Fibroblast of lung (primary cell): ENCODE measurements at places on chromosomes 3 and 15.

- DNase-seq: peak; percentile 24
Observed at GRCh38 chr3:13012221-13012691, 61.0 kb downstream of the IQSEC1 start.

- DNase-seq: no peak
Observed at GRCh38 chr15:41291065-41291631, 41.2 kb downstream of the OIP5 start.

DNA sequence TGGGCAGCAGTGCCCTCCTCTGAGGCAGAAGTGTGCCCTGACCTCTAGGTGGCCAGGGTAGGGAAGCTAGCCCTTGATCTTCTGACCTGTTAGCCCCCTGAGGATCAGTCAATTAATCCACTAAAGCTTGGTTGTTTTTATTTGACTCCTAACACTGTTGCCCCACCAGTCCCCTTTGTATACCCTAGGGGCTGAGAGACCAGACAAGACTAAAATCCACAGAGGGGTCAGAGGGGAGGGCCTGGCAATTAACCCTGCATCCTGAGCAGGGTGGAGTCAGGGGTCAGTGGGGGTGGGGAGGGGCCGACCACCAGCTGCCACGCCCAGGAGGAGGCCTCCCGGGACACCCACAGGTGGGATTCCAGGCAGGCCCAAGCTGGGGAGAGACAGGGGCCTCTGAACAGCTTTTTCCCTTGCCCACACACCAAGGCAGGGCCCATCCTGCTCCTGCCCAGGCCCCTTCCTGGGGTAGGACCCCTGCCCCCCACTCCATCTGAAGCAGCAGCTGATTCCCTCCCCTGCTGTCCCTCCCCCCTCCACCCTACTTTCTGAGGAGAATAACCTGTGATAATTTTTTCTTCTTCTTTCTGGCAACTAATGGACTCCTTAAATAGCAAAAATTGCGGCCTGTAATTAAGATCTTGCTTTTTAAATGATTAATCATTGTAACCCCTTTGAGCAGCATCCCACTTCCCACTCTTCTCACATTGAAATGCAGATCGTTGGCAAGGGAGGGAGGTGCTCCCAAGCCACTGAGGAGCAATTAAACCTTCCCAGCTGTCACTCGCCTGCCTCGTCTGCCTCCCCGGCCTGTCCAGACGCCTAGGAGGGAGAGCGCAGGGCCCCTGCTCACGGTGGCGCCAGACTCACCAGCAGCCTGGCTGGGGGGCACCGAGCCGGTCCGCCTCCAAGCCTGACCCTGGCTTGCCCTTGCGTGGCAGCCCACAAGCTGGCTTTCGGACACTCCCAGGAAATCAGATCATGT lies 51.9 kb downstream of the RHCG start:
- DNase-seq: no peak

DNA sequence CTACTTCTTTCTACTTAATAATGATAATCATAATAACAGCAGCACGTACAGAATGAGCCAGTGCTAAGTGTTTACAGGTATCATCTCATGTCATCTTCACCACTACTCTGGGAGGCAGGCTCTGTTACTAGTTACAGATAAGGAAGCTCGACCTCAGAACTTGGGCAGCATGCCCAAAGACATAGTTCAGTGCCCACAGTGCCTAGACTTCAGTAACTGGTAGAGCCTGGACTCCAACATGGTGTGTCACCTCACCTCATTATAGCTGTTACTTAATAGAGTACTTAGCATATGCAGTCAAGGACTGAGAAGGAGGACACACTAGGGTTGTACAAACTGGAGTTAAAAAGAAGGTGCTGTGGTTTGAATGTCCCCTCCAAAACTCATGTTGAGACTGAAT lies 7.6 kb downstream of the GADL1 start:
- no peak for DNase-seq

GRCh38 chr15:66161108-66161507 lies 92.4 kb downstream of the MEGF11 start:
- no peak for DNase-seq

- no peak for DNase-seq
Observed at GRCh38 chr3:4993276-4994143, 14.3 kb downstream of the BHLHE40 start.

GRCh38 chr3:194745422-194746184 lies 59.9 kb downstream of the FAM43A start:
- no peak for DNase-seq

DNA sequence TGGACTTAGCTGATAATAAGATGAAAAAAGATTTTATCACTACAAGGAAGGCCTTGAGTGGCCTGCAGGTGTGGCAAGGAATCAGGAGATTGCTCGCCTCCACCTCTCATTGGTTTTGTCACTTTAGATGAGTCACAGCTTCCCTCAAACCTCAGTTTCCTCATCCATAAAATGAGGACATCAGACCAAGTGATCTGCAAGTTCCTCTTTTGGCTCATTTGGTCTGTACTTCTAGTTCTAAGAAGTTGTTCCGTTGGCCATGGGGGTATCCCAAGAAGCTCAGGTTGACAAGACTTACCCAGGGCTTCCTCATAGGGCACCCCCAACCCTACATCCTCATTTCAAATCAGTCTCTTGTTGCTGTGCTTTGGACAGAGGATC lies 254.1 kb downstream of the UACA start:
- no peak for DNase-seq

DNA sequence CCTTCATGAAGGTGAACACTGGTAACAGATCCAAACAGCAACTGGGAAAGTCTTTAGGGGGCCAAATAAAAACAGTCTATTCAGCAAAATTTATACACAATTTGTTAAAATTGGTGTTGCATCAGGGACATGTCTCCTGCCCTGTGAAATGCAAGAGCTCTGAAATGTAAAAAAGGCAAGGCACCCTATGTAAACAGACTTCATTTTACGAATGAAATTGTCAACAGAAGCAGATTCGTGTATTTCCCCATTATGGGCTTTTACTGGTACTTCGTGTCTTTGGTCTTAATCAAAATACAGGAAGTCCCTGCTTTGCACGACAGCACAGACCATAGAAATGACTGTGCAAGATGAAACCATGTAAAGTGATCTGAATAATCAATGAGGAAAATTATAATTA lies 127.3 kb upstream of the THBS1 start:
- DNase-seq: no peak

- no peak for DNase-seq
Observed at GRCh38 chr3:55690726-55691125, 203.6 kb upstream of the WNT5A start.

DNA sequence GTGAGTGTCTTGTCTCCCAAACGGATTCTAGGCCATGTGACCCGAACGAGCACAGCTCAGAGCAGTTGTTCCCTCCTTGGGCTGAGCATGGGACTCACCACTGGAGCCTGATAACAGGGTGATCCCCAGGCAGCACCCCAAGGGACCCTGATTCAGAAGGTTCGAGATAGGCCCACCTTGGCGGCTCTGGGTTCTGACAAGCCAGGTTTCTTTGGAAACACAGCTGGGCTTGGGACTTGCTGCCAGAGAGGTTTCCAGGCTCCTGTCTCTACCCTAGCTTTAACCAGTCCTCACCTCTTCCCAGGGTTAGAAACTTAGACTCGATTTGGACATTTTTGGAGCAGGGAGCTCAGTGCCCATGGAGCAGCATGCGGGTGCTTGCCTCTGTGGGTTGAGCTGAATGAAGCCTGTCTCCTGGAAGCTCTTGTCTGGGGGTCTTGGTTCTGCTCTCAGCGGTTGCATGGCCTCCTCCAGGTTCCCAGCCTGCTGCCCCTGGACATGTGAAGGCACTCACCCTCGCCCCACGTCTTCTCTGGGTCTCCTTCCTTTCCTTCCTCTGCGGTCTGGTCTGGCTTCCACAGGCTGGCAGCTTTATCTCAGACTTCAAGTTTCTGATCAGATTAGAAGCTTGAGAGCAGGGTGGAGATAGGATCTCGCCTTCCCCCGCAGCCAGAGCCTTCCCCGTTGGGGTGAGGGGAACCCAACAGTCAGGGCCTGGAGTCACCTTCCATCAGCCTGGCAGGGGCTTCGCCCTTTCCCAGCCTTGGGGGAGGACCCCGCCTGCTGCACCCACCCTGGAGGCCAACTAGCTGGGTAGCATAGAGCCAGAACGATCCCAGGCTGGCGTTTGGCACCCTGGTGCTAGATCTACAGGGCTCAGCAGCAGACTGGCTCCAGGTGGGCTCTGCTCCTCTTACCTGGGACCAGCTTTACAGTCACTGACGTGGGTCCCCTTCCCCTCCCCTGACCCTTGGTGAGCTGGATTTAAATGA lies 21.0 kb downstream of the PAQR5 start:
- no peak for DNase-seq

DNA sequence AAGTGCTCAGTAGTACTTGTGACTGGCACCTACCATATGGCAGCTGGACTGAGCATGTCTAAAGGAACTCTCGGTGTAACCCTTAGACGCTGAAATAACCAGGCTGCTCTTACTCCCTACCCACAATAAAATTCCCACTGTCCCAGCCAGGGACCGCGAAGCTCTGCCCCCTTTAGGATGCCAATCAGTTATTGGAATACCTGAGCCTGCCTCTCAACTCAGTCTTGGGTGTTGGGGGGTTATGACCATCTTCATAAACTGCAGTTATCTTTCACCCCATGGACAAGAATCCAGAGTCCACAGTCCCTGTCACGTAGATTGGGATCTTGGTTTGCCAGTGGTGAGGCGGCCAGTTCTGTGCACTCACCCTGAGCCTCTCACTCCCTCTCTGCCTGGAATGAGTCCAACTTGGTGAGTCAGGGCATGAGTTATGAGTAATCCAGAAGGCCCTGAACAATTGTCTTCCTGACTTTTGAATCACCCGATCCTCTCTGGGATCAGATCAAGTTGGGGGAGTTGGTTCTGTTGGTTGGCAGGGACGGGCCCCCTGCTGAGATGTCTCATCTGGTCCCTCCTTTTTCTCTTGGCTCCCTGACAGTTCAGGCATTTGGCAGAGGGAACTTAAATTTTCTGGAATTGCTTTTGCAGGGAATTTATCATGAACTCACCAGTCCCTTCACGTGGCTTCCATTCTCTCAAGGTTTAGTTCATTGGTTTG lies 120.1 kb upstream of the UBE2E1 start:
- DNase-seq: peak; percentile 99
